Smooth muscle cell of bladder (primary cell): ENCODE measurements at places on chromosomes 2 and 18. TPM values are rescaled to one million over a fixed set of nuclear protein-coding genes. Genes with fewer than 3 reads are reported as not detected.

Gene ALPI
- total RNA-seq = not detected in 2 replicates

Gene CAVIN2
- 10.4 and 16.4 TPM in 2 replicates for total RNA-seq

Gene MOCOS
- 10.9 and 11.0 TPM in 2 replicates for total RNA-seq

Gene ERBB4
- total RNA-seq = under 0.01 TPM in 1 of 2 replicates, not detected in the other

Gene DNAH7
- total RNA-seq = 0.28 and 0.55 TPM in 2 replicates

Gene FAP
- total RNA-seq = 148 and 197 TPM in 2 replicates

Gene LRRTM4
- 0.09 TPM in 1 of 2 replicates, not detected in the other for total RNA-seq

Gene IL1RL2
- 0.85 and 1.5 TPM in 2 replicates for total RNA-seq

Gene TRAF3IP1
- total RNA-seq = 9.9 and 11.9 TPM in 2 replicates

Gene PIKFYVE
- 28.6 and 39.0 TPM in 2 replicates for total RNA-seq

Gene HTR2B
- 6.0 and 10.8 TPM in 2 replicates for total RNA-seq

Gene IFT172
- 27.2 and 33.1 TPM in 2 replicates for total RNA-seq

Gene NT5DC4
- total RNA-seq = not detected in 2 replicates

Gene HOXD1
- not detected in 2 replicates for total RNA-seq

Gene HOXD11
- total RNA-seq = 0.14 and 0.18 TPM in 2 replicates

Gene REG3G
- not detected in 2 replicates for total RNA-seq

Gene ZAP70
- not detected in 2 replicates for total RNA-seq

Gene G6PC2
- not detected in 2 replicates for total RNA-seq

Gene CNGA3
- total RNA-seq = under 0.01 TPM in 1 of 2 replicates, not detected in the other

Gene CNTNAP5
- total RNA-seq = not detected in 2 replicates

Gene KANSL1L
- 12.5 and 18.6 TPM in 2 replicates for total RNA-seq

Gene IL36G
- not detected in 2 replicates for total RNA-seq

Gene RBM43
- 6.1 and 8.8 TPM in 2 replicates for total RNA-seq

Gene CHN1
- total RNA-seq = 10.3 and 12.8 TPM in 2 replicates

Gene RESP18
- not detected in 2 replicates for total RNA-seq

Gene LCT
- not detected in 2 replicates for total RNA-seq

Gene CREG2
- total RNA-seq = 0.14 and 0.65 TPM in 2 replicates

Gene DAW1
- total RNA-seq = 0.14 and 0.55 TPM in 2 replicates

Gene POMC
- total RNA-seq = 0.57 and 2.8 TPM in 2 replicates

Gene VSNL1
- not detected in 2 replicates for total RNA-seq

Gene EHD3
- total RNA-seq = 14.2 and 15.0 TPM in 2 replicates

Gene IMPACT
- total RNA-seq = 25.2 and 29.0 TPM in 2 replicates

Gene CXCR2
- total RNA-seq = not detected in 2 replicates

Gene FAM228B
- total RNA-seq = 7.5 and 9.8 TPM in 2 replicates

Gene DYTN
- total RNA-seq = not detected in 2 replicates

Gene ITPRIPL1
- 0.43 and 0.74 TPM in 2 replicates for total RNA-seq

Gene DSC2
- under 0.01 TPM in 1 of 2 replicates, not detected in the other for total RNA-seq

Gene CAPN14
- total RNA-seq = under 0.01 and 0.09 TPM in 2 replicates

Gene SLC4A5
- under 0.01 and 0.14 TPM in 2 replicates for total RNA-seq

Gene RGPD3
- total RNA-seq = 0.09 and 0.14 TPM in 2 replicates

Gene PRR30
- not detected in 2 replicates for total RNA-seq

Gene LOXL3
- 34.4 and 57.5 TPM in 2 replicates for total RNA-seq

Gene CCBE1
- 16.6 and 21.7 TPM in 2 replicates for total RNA-seq

Gene ABCA12
- under 0.01 TPM in 2 replicates for total RNA-seq

Gene METTL4
- 7.1 and 8.0 TPM in 2 replicates for total RNA-seq

Gene C2orf81
- 0.57 and 0.83 TPM in 2 replicates for total RNA-seq
